ENCODE measurements at places on chromosomes 4 and X.

DNA sequence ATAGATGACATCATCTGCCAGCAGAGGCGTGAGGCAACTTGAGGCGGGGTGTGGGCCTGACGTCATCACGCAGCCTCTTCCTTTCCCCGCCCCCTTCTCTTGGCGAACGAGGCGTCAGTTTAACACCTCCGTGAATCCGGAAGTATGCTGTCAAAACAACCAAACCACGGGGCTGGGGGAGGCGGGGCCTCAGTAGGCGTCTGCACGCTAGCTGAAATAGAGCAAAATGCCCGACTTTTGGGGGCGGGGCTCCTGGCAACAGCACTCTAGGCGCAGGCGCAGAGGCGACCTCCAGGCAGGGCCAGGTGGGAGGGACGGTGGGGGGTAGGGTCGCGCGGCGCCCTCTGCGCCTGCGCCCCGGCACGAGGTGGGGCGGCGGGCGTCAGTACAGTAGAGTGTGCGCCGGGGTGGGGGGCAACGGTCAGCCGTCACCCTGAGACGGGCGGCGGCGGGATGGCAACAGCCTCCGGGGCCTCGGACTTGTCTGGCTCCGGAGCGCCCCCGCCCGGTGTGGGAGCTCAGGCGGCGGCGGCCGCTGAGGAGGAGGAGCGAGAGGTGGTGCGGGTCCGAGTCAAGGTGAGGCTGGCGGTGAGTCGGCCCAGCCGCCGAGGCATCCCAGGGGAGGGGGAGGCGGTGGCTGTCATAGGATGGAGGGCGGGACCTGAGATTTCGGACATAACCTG lies at the start of gene TBC1D25:
TBC1D25 (plus strand) TSS at position 370 of the 683 bp plus-strand sequence; CDS start at position 454, 84 bp downstream.
- peak; percentile 89 for DNase-seq

DNA sequence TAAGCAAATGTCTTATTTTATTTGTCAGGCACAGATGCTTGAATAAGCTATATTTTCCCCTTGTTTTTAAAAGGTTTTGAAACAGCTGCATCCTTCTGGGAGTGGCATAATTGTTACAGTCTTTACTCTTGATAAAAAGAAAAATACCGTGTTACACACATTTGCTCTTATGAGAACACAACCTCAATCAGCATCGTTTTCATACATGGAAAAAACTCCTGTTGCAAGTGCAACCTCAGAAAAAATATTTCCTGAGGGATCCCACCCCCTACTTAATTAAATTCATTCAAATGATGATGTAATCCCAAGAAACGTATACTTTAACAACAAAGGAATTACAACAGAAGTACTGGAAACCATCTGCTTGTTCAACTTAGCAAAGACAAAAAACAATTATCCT lies 58.6 kb downstream of the SMAD1 start:
- no peak for DNase-seq

DNA sequence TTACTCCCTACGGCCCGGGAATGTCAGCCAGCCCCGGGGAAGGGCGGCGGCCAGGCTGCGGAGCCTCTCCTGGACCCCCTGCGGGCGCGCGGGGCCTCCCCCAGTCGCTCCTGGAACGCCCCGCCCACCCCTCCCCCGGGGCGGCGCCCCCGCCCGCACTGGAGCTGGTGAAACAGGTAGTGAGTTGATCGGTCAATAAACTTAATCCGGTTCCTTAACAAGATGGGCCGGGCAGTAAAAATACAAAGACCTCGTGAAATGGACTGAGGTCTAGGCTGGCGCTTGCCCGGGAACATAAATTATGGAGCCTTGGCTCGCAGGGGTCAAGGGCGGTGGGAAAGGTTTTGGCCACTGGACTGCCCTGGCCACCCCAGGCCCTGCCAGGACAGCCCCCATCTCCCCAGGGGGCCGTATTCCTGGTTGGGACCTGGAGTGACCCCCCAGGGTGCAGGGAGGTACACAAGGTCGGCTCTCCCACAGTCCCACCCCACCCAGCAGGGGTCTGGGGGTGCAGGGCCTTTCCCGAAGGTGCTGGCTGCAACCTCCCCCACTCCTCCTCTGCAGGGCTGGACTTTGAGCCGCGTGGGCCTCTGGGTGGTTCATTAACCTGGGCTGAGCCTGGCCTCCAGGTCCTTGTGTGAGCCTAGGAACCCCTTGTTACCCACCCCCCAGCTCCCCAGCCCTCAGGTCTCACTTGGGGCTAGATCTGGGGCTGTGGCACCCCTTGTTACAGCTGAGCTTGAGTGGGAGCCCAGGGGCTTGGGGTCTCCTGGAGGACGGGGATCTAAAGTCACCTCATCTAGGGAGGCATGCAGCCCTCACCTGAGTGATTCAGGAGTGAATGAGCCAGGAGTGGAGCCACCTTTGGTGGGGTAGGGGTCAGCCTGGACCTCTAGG lies 2.5 kb downstream of the FGFR3 start:
- no peak for DNase-seq

- DNase-seq: no peak
Observed at GRCh38 chr4:3332498-3332897, 39.7 kb downstream of the RGS12 start.

- DNase-seq: no peak
Observed at GRCh38 chr4:161132715-161133425, 1030.9 kb downstream of the FSTL5 start.

GRCh38 chr4:72207196-72207595 lies 175.4 kb downstream of the NPFFR2 start:
- no peak for DNase-seq

DNA sequence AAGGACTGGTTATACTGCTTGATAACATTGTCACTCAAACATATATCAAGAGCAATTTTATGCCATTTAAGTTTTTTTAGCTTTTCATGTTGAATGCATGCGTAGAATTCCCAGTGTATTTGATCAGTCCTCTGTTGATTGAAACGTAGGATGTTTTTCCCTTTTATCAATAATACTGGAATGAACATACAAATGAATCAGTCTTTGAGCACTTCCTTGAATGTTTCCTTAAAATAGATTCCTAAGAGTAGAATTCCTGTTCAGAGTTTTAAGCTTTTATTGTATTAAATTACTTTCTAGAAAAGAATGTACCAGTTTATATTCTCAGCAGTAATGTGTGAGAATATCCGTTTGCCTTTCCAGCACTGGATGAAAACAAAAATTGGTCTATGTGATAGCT lies 37.8 kb downstream of the ADD1 start:
- no peak for DNase-seq

- no peak for DNase-seq
Observed at GRCh38 chr4:25704516-25704915, 48.9 kb downstream of the SLC34A2 start.

DNA sequence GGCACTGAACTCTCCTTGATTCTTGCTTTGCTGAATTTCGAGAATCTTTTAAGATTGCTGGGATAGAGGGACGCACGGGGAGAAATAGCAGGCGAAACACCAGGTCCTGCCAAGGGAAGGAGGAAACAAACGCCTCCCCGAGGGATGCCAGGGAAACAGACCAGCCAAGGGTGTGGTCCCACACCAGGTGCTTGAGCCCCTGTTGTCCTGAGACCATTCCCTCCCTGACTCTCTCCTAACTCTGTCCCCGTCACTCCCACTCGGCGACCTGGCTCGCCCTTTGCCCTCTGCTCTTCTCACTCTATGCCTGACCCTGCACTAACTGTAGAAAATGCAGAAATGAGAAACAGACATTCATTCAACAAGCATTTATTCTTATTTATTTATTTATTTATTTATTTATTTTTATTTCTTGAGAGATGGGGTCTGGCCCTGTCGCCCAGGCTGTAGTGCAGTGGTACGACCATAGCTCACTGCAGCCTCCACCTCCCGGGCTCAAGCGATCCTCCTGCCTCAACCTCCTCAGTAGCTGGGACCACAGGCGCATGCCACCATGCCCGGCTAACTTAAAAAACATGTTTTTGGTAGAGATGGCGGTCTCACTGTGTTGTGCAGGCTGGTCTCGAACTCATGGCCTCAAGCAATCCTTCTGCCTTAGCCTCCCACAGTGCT lies 16.2 kb downstream of the CTAG1B start:
- no peak for DNase-seq

- DNase-seq: peak; percentile 36
Observed at GRCh38 chr4:24912252-24913118, at the start of gene CCDC149. CCDC149 (minus strand) TSS chr4:24913042; CDS start chr4:24912864, 178 bp downstream.

DNA sequence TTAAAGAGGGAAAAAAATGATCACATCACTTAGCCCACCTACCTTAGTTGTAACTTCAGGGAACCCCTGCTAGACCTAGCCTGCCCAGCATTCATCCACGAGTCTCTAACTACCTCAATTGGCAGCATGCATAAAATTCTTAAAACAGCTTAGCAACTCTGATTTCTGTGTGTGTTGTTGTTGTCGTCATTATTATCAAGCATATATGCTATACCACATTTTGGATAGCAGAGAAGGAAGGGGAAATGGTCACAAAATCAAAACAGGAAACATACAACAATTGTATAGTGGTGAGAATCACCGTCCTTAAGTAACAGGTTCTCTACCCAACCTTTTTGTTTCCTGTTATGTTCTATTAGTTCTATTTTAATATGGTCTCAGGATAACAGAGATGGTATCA lies 2.7 kb upstream of the ACOT9 start:
- DNase-seq: no peak

DNA sequence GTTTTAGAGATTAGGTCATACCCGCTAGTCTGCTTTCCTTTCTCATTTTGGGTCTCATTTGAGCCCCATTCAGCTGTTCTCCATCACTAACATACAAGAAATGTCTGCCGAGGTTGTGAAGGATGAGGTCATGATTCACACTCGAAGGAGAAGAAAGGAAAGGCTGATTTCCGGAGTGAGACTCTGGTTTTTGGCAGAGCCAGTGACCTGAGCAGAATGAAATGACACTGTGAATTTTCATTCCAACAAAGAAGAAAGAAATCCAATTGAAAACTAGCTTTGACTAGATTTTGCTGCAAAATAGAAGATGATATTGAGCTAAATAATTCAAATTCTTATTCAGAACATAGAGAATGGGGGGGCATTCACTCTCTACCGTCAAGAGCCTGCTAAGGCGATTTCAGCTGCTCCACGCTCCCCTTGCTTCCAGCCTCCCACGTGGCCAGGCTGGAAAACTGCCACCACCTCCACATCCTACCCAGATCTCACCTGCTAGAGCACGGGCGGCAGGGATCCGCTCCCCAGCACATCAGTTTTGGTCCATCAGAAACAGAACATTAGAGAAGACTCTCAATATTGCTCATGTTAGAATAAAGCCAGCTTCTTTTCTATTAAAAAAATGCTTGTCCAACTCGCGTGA lies 39.0 kb downstream of the F11 start:
- DNase-seq: no peak

- DNase-seq: no peak
Observed at GRCh38 chr4:1373892-1374705, 27.1 kb downstream of the UVSSA start.

DNA sequence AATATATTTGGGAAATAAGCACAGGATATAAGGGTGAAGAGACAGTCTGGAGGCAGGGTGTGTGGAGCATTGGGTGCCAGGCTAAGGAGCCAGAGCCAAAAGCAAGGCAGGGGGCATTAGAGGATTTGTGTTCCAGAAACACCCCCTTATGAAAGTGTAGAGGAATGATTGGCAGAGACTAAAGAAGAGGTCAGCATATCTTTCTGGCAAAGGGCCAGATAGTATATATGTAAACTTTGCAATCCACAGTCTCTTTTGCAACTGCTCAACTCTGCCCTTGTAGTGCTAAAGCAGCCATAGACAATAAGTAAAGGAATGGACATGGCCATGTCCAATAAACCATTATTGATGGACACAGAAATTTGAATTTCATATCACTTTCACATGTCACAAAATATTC lies 3.6 kb upstream of the SLC9A6 start:
- no peak for DNase-seq

- DNase-seq: no peak
Observed at GRCh38 chr4:18815779-18816173, 794.2 kb upstream of the LCORL start.

GRCh38 chrX:150841456-150842197 lies 56.8 kb downstream of the CD99L2 start:
- no peak for DNase-seq

DNA sequence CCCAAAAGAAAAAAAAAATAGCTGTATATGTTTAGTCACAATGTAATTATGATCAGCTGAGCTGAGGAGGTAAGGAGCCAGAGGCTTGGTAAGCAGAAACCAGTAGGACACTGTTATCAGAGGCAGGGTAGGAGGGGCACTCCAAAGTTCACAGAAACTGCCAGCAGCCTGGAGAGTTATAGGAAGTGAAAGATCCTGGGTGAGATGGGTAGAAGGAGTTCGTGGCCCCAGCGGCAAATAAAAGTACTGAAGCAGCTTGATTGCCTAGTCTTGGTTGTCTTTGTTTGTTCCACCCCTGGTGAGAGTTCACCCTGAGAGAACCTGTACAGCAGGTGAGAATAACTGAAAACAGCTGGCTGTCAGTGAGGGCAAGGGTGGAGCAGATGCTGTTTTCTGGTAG lies 340.8 kb downstream of the ADGRL3 start:
- DNase-seq: no peak

- DNase-seq: no peak
Observed at GRCh38 chrX:153395613-153396319, 5.4 kb downstream of the PNMA6E start.

DNA sequence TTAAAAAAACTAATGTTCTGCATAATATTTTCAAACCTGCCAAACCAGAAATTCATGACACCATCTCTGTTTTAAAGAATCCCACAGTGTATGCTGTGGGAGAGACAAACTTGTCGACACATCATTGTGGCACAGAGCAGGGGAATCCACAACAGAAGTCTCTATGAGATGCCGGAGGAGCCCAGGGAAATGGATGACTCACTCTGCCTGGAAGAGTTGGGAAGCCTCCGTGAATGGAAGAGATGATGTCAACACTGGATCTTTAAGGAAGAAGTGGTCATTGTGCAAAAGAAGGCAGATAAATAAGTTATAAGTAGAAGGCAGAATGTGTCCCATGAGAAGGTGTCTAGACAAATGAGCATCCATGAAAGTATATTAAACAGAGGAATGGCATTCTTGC lies 595.1 kb downstream of the RAB28 start:
- no peak for DNase-seq

DNA sequence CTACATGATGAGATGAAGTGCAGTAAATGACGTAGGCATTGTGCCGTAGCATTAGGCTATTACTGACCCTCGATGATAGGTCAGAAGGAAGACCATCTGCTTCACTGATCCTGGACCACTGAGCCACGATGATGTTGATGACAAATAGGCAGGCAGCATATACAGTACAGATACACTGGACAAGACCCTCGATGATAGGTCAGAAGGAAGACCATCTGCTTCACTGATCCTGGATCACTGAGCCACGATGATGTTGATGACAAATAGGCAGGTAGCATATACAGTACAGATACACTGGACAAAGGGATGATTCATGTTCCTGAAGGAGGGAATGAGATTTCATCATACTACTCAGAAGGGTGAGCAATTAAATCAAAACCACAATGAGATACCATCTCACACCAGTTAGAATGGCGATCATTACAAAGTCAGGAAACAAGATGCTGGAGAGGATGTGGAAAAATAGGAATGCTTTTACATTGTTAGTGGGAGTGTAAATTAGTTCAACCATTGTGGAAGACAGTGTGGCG lies 50.9 kb downstream of the BEND4 start:
- DNase-seq: no peak
